ENCODE measurements at places on chromosomes 11 and 22.

DNA sequence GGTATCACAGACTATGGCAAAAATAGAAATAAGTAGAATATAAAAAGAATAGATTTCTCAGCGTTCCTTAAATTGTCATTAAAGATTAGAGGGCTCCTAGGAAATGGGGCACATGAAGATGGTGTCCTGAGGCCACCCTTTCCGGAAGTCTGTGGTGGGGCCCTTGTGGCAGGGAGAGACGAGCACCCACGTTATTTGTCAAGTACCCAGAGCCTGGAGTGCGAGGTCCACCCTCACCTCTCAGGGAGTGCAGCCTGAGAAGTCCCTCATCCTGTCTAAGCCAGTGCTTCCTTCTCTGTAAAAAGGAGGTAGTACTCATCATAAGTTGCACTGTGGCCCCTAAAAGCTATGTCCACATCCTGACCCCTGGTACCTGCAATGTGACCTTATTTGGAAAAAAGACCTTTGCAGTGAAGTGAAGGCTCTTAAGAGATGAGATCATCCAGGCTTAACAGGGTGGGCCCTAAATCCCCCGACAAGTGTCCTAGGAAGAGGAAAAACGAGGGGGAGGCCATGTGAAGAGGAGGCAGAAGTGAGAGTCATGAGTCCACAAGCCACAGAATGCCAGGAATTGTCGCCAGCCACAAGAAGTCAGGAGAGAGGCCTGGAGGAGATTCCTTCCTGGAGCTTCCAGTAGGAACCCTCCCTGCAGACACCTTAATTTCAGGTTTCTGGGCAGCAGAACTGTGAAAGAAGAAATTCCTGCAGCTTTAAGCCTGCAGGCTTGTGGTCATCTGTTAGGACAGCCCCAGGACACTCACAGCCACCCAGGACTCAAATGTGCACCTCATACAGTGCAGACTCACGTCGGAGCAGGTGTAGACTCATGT is 76.8 kb upstream of the CCND1 start:
- peak; percentile 58 for DNase-seq

DNA sequence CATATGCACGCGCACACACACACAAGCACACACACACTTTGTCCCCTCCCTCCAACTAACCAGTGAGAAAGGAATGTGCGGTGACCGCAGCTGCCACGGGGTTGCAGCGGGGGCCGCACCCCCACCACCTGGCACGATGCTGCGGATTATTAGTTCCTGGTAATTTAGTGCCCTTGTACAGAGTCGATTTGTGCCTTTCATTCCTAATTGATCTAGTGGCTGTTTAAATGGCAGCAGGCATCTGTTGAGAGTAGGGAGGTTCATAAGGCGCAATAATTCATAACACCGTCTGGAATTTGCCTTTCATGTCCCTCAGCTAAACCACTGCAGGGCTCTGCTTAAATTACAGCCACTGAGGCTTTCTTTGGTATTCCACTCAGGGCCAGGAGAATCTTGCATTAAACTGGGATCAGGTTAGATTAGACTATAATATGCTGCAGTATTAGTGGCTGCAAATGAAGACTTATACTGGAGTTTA is 113.7 kb downstream of the FEZ1 start:
- no peak for DNase-seq

DNA sequence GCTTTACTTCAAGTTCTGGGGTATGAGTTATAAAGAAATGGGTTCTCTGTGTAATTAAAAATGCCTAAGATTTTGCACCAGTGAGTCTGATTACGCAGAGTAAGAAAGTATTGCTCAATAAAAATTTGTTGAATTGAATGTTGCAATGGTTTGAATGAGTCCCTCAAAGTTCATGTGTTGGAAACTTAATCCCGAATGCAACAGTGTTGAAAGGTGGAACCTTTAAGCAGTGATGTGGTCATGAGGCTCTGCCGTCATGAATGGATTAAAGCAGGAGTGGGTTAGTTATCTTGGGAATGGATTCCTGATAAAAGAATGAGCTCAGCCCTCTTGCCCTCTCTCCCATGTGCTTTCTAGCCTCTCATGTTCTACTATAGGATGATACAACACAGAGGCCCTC is 52.6 kb upstream of the SESN3 start:
- DNase-seq: no peak

GRCh38 chr11:70335511-70335910 is 62.8 kb upstream of the CTTN start:
- DNase-seq: no peak

- no peak for DNase-seq
These were observed 994 bp downstream of the DEPDC5 start for GRCh38 chr22:31754813-31755212.

DNA sequence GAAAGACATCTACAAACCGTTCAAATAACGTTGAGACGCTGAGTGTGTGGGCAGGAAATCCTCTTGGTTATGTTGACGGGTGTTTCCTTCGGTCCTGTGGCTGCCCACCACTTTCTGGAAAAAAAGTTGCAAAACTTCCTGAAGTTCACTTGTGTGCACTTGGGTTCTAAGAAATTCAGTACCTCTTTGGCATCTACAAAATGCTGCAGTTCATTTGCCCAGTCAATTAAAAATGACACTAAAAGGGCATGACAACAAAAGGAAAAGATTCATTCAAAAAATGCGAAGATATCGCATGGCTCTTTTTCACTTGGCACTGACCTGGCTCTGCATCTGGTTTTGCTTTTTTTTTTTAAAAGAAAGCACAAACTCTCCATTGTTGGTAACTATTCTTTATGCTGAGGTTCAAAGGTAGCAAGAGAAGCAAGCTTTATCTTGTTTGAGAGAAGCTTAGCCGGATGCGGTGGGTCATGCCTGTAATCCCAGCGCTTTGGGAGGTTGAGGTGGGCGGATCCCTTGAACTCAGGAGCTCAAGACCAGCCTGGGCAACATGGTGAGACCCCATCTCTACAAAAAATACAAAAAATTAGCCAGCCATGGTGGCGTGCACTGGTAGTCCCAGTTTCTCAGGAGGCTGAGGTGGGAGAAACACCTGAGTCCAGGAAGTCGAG is 10.6 kb upstream of the XBP1 start:
- DNase-seq: no peak

DNA sequence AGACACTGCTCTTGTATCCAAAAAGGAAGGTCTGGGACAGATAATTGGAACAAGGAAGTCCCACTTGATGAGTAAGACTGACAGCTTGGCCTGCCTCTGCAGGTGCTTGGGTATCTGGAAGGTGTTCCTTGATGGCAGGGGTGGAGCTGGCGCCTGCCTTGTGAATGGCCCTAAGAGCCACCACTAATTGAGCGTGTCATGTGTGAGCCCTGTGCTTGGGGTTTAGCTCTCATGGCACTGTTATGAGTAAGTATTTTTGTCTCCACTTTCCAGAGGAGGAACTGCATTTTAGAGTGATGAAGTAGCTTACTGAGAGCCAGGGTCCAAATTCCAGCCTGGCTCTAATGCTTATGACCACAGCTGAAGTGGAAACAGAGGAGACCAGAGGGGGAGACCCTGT is 71.2 kb upstream of the NECTIN1 start:
- no peak for DNase-seq

- DNase-seq: no peak
These were observed 15.9 kb downstream of the CHID1 start for GRCh38 chr11:894575-895201.

DNA sequence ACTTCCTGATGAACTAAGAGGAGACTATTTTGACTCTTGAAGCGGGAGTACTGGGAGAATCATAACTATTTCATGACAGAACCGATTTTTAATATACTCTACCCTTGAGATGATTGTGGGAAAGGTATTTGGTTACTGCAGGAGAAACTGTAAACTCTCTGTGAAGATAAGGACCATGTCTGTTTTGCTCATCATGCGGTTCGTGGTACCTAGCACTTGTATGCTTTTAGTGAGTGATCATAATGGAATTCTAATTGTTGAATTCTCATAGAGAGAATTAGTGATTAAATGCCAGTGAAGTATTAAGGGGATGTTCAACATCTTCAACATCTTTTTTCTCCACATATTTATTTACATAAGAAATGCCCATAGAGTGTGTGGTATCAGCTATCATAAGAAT is 11.4 kb downstream of the AASDHPPT start:
- no peak for DNase-seq

DNA sequence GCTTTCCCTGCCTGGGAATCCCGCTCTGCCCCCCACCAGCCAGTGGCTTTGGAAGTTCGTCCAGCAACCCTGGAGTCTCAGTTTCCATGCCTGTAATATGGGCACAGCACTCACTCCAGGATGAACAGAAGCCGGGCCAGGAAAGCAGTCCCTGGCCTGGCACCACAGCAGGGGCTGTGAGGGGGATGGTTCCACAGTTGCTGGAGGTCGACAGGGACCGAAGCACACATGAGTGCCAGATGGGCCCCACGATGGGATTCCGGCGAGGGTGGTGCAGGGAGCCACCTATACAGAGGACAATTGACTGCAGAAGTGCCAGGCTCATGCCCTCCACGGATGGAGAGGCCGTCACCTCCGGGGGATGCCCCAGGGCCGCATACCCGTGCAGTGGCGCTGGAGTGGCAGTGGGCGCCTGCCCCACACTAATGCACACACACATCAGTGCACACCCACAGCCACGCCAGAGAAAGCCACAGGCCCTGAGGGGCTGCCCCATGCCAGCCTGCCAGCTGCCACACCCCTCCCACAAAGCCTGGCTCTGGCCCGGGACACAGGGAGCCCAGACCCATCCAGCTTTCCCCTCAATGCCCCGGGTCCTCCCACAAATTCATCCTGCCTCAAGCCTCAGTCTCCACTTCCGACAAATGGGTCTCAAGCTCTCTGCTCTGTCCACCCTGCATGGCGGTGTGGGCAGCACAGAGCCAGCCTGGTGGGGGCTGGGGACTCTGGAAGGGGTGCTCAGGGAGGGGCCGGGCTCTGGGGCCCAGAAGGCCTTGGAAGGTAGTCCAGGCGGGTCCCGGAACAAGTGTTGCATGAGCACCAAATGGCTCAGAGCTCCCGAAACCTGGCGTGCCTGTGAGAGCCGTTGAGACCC is 9.7 kb downstream of the ASCL2 start:
- DNase-seq: no peak

GRCh38 chr11:9784602-9785315 is 120.9 kb downstream of the SWAP70 start:
- no peak for DNase-seq

DNA sequence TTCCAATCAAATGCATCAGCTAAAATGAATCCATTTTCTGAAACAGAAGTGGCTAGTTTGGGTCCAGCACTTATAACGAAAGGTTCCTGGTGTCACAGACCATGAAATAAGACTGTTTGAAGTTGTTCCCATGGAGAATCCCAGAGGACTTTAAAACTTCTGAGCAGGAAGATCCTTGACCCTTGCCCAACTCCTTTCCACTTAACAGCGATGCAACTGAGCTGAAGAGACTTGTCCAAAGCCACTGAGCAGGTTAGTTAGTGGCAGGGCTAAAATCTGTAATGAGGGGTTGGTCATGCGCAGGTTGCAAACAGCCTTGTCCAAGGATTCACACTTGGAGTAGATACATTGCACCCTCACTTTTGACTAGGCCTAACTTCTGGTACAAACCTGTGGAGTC is 1.3 kb downstream of the RAB38 start:
- no peak for DNase-seq

- DNase-seq: peak; percentile 32
These were observed 26.1 kb downstream of the GDPD5 start for GRCh38 chr11:75499423-75500190.

- no peak for DNase-seq
These were observed 14.2 kb upstream of the VSIG10L2 start for GRCh38 chr11:125931668-125932067.

DNA sequence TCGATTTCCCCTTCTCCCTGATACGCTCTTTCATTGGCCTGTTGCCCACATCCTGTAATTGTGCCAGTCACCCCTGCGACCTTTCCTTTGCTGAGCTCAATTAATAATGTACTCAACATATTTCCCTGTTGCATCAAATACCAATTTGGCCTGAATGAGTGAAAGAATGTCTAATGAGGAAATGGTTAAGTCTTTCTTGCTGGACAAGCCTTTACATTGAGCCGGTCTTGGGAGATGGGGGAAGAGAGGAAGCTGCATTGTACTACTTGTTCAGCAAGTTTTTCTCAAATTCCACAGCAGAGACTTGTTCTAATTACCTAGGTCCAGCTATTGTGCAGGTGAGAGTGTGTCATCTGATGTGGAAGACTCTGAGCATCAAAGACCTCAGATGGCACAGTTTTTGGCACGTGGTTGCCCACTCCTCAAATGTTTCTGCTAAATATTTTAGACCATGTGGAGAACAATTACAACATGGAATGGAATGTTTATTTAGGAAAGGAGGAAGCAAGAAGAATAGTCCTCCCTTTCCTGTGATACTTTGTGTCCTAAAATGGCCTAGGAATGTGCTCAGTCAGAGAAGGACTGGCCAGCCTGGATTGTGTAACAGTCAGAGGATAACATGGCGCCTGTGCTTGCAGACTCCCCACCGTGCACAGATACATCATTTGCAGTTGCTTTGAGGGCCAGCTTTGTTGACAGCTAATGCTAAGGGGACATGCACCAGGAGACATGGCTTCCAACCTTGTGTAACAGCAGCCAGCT is 129.5 kb upstream of the E2F8 start:
- DNase-seq: peak; percentile 62

- no peak for DNase-seq
These were observed 257.4 kb upstream of the UBASH3B start for GRCh38 chr11:122398167-122398566.

DNA sequence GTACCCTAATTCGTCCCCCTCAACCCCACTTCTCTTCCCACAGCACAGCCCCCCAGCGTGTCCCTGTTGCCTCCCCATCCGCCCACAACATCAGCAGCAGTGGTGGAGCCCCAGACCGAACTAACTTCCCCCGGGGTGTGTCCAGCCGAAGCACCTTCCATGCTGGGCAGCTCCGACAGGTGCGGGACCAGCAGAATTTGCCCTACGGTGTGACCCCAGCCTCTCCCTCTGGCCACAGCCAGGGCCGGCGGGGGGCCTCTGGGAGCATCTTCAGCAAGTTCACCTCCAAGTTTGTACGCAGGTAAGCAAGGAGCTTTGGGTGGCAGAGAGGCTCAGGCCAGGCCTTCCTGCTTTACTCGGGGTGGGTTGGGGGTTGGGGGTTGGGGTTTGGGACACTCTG is 12.2 kb downstream of the RCOR2 start:
- no peak for DNase-seq

DNA sequence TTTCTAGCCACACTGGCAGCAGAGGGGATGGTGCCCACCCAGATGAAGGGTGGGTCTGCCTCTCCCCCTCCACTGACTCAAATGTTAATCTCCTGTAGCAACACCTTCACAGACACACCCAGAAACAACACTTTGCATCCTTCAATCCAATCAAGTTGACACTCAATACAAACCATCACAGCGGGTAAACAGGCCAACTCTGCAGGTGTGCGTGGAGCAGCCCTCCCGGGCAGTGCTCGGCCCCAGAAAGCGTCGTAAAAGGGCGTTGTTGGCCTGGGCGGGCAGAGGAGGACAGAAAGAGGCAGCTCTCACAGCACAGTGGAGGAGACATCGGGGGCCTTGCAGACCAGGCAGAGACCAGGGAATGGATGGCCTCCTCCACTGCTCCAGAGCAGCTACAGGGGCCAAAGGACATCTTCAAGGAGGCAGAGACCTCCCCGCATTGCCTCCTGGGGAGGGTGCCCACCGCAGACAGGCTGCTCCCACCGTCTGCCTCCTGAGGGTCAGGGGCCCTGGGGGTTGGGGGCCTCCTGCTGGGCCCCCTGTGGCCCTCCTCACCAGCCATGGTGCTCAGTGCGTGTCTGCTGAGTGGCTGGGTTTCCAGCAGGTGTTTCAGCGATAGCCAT is 56.1 kb upstream of the FADD start:
- peak; percentile 30 for DNase-seq

GRCh38 chr11:69651834-69652620 is 11.1 kb downstream of the CCND1 start:
- DNase-seq: no peak

Data from ELF-1 (cell line).